ENCODE measurements at places on chromosomes 5 and 9.

DNA sequence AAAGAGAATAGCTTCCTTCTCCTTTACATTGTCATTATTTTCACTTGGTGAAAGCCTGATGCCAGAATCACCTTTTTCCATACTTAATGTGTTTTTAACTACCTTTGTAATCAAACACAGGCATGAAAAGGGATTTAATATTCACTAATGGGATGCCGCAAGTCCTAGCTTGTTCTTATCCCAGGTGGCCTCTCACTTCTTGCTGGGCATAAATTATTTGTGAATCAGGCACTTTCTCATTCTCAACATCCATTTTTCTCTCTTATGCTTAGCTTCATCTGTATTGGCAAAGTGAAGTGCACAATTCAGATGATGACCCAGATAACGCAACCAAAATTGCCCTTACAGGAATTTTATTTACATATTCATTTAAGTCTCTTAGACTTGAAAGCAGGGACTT, 10.9 kb downstream of the ACTL7B start:
- DNase-seq = no peak

GRCh38 chr5:135030956-135031812, 2.8 kb downstream of the PITX1 start:
- no peak for DNase-seq

DNA sequence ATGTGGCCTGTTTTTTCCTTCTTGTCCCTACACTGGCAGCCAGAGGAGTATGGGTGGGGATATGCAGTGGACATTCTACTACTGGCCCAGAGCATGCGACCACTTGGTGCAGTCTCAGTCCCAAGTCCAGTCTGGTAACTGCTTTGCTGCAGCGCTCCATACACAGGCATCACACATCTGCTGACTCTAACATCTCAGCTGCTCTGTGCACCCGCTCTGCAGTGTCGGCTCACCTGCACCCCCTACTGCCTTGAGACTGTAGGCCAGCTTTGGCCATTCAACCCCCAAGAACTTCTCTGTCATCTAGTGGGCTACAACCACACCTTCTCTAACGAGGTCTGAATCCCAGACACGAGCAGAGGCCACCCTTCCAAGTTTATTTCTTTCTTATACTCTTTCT, 46.4 kb upstream of the SLCO6A1 start:
- DNase-seq = no peak

DNA sequence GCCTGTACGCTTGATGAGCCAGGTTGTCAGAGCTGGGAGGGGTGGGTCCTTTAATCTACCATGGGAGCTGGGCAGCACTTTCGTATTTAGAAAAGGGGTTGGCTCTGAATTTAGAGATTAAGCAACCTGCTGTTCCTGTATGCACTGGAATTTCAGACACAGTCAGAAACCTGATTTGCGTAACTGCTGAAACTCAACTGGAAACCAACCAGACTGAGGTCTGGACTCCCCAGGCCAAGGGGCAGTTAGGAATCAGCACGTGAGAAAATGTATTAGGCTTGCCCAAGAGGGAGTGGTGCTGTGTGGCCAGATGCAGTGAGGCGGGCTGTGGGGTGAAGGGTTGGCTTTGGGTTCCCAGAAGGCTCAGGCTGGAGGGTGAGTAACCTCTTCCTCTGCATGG, 235.0 kb downstream of the GOLPH3 start:
- no peak for DNase-seq

- DNase-seq = no peak
Observed at GRCh38 chr5:106873568-106873967, 797.2 kb downstream of the EFNA5 start.
